Muscle of leg (tissue), 16 donors: ENCODE measurements at places on chromosomes 7 and 10. TPM values are rescaled to one million over a fixed set of nuclear protein-coding genes. Genes with fewer than 3 reads are reported as not detected.

GRCh38 chr10:122988501-122988900 lies 8.3 kb downstream of the PSTK start:
- H3K27me3 ChIP-seq = no peaks in the 10 kb centered on the region
- no peaks in the 10 kb centered on the region for H3K36me3 ChIP-seq
- DNase-seq = no peak

DNA sequence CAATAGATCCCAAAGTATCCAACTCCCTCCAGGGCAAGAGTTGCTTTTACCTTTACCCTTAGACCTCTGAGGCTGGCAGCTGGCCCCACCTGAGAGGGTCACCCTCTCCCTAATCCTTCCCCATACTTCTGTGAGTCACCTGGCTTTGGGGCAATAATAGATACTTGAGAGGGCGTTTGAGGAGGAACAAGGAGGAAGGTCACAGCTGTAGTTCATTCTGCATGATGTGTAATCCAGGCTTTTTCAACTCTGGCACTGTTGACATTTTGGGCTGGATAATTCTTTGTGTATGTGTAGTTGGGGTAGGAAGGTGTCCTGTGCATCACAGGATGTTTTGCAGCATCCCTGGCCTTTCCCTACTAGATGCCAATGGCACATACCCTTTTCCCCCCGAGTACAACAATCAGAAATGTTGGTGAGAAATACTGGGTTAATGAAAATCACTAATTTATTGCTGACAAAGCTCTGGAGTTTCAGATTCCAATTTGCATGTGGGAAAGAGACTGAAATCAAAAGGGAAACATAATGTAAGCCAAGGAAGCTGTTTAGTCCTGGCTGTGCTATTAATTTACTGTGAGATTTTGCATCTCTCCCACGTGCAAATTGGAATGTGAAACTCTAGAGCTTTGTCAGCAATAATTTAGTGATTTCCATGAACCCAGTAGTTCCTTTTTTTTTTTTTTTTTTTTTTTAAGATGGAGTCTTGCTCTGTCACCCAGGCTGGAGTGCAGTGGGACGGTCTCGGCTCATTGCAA lies 3.6 kb downstream of the BLVRA start:
- H3K36me3 ChIP-seq = no peaks in the 10 kb centered on the region
- H3K4me3 ChIP-seq = no peak overlapping the region
- H3K27ac ChIP-seq = no peak overlapping the region
- no peak for DNase-seq

DNA sequence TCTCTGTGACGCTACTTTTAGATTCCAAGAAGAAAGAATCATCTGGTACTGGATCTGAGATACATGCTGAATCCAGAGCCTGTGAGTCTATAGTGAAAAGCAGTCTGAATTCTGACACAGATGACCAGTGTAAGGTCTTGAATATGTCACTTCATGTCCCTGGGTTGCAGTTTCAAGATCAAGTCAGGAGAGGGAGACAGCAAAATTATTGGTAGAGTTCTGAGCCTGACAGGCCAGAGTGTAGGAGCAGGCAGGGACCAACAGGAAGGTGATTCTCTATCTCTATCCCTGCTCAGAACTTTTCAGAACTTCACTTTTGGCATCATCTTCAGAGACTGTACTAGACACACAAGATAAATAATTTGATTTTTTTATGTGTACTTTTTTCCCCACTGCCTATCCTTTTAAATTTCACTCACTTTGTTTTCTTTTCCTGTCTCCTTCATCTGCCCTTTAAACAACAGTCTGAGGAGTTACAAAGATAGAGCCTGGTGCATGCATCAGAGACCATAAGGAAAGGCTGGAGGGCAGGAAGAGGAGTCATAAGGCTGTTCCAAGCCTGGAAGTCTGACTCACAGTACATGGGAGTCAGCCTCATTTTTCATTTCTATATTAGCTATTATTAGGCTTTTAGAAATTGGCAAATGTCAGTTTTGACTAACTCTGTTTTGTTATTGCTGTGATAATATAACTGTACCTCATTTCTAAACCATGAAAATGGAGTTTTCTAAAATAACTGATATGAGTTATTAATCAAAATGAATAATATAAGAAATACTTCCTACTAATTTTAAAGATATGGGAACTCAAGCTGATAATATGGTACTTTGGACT lies 120.2 kb upstream of the TMEM229A start:
- DNase-seq = peak; percentile 3
- H3K27ac ChIP-seq = no peak overlapping the region
- H3K27me3 ChIP-seq = no peaks in the 10 kb centered on the region
- H3K4me3 ChIP-seq = no peak overlapping the region

DNA sequence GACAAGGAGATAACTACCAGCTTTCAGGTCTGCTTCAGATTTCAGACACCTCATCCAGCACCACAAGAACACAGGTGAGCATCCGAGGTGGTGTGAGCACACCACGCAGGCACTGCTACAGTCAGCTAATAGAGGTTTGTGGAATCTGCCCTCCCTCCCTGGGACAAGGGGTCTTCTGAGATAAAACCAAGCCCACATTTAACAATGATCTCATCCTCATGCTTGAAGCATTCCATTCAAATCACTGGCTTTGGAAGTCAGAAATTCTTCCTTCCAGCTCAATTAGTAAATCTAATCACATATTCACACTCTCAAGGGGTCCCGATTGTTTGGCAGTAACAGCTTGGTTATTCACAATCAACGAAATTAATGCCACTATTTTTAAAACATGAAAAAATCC lies 331.4 kb downstream of the ELMO1 start:
- no peaks in the 10 kb centered on the region for H3K4me1 ChIP-seq
- no peaks in the 10 kb centered on the region for H3K27me3 ChIP-seq
- no peaks in the 10 kb centered on the region for H3K36me3 ChIP-seq
- DNase-seq = no peak

- H3K4me1 ChIP-seq = no peaks in the 10 kb centered on the region
- no peak for DNase-seq
- H3K4me3 ChIP-seq = no peak overlapping the region
- H3K27me3 ChIP-seq = no peaks in the 10 kb centered on the region
- peaks cover 17% of the 10 kb centered on the region for H3K36me3 ChIP-seq
These were observed 83.7 kb downstream of the RBM33 start for GRCh38 chr7:155728116-155728515.

DNA sequence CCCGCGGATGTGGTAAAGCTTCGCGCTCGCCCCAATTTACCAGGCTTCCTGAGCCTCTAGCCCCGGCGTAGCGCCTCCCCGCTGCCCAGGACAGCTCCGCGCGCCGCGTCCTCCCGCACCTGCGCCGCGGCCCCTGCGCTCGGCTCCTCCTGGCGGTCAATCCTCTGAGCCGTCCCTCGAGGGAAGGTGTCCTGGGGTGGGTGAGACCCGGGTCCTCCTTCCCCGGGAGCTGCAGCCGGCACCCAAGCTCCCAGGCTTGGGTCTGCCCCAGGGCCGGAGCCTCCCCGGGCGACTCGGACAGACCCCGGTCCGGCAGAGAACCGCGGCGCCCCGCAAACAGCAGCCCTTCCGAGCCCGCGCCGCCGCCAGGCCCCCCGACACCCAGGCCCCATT lies 512 bp downstream of the OSBPL3 start:
- peaks cover 46% of the 10 kb centered on the region for H3K27me3 ChIP-seq
- H3K4me1 ChIP-seq = peaks cover 23% of the 10 kb centered on the region
- DNase-seq = peak; percentile 60
- no peaks in the 10 kb centered on the region for H3K36me3 ChIP-seq

GRCh38 chr10:99930731-99931550 lies 78.8 kb downstream of the DNMBP start:
- no peak for DNase-seq
- H3K4me1 ChIP-seq = peaks cover 20% of the 10 kb centered on the region
- peaks cover 6% of the 10 kb centered on the region for H3K36me3 ChIP-seq
- no peak overlapping the region for H3K27ac ChIP-seq
- H3K4me3 ChIP-seq = no peak overlapping the region

GRCh38 chr10:53223851-53224250 lies 451.3 kb upstream of the MBL2 start:
- no peak overlapping the region for H3K4me3 ChIP-seq
- DNase-seq = peak; percentile 62
- H3K36me3 ChIP-seq = no peaks in the 10 kb centered on the region

DNA sequence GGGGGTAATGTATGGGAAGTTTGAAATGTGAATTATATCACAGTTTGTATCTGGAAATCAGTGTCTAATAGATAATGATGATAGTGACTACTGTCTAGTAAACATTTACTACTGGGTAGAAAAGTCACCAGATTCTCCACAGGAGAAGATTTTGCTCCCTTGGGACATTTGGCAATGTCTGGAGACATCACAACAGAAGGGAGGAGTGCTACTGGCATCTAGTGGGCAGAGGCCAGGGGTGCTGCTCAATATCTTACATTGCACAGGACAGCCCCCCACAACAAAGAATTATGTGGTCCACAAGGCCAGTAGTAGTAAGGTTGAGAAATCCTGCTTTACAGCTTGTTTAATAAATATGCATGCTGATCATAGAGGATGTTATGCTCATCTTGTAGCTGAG lies 92.3 kb upstream of the PRPS1L1 start:
- H3K4me1 ChIP-seq = peaks cover under 1% of the 10 kb centered on the region
- H3K27me3 ChIP-seq = no peaks in the 10 kb centered on the region
- H3K4me3 ChIP-seq = no peak overlapping the region
- no peaks in the 10 kb centered on the region for H3K36me3 ChIP-seq
- no peak for DNase-seq
- H3K27ac ChIP-seq = no peak overlapping the region

GRCh38 chr7:150964593-150965111 lies 13.5 kb downstream of the KCNH2 start:
- DNase-seq = peak; percentile 60
- H3K27ac ChIP-seq = peak overlapping the region; percentile 48
- no peak overlapping the region for H3K4me3 ChIP-seq
- H3K27me3 ChIP-seq = peaks cover 5% of the 10 kb centered on the region
- no peaks in the 10 kb centered on the region for H3K36me3 ChIP-seq

- H3K36me3 ChIP-seq = no peaks in the 10 kb centered on the region
- peak overlapping the region; percentile 11 for H3K4me3 ChIP-seq
- H3K27me3 ChIP-seq = peaks cover 63% of the 10 kb centered on the region
- peak; percentile 33 for DNase-seq
- H3K27ac ChIP-seq = no peak overlapping the region
These were observed 628 bp downstream of the HPSE2 start for GRCh38 chr10:99234791-99235657.

DNA sequence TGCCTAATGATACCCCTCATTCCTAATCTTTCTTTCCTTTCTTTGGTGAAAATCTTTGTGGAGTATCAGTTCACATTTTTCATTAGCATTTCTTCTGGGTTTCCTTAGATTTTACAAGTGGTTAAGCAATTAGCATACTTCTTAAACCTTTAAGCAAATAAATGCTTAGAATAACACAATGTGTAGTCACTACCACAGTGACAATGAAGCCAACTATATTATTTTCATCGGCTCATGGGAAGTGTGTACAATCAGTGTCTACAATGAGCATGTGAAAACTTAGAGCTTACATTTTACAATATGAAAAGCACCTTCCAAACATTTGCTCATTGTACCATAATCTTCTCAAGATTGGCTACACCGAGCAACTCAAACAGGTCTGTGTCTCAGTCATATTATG lies 176.2 kb upstream of the PLXNA4 start:
- no peaks in the 10 kb centered on the region for H3K36me3 ChIP-seq
- H3K4me3 ChIP-seq = no peak overlapping the region
- no peak for DNase-seq
- peaks cover 14% of the 10 kb centered on the region for H3K4me1 ChIP-seq
- peaks cover 5% of the 10 kb centered on the region for H3K27me3 ChIP-seq

DNA sequence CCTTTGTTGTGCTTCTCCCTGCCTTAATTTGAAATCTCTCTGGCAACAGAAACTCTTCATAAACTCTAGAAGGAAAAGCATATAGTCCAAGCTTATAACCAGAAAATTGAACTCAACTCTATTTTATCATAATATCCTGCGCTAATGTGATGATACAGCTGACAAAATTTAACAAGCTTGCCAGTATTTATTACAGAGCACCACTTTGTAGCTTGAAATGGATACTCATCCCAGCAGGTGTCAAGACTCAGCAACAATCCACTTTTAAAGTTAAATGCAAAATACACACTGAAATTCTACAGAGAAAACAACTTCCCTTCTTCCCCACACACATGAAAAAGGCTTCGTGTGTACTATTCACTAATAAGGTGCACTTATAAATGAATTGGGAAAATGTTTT lies 228.9 kb downstream of the AGMO start:
- no peaks in the 10 kb centered on the region for H3K27me3 ChIP-seq
- no peak overlapping the region for H3K27ac ChIP-seq
- no peak overlapping the region for H3K4me3 ChIP-seq
- DNase-seq = no peak
- H3K4me1 ChIP-seq = no peaks in the 10 kb centered on the region

- H3K4me1 ChIP-seq = no peaks in the 10 kb centered on the region
- no peaks in the 10 kb centered on the region for H3K27me3 ChIP-seq
- H3K4me3 ChIP-seq = no peak overlapping the region
- no peak overlapping the region for H3K27ac ChIP-seq
- peak; percentile 8 for DNase-seq
These were observed 34.8 kb upstream of the AGR2 start for GRCh38 chr7:16839646-16840045.

- no peak overlapping the region for H3K4me3 ChIP-seq
- no peak overlapping the region for H3K27ac ChIP-seq
- H3K4me1 ChIP-seq = peaks cover 15% of the 10 kb centered on the region
- no peaks in the 10 kb centered on the region for H3K27me3 ChIP-seq
These were observed 229.7 kb downstream of the CUX1 start for GRCh38 chr7:102047167-102047566.

DNA sequence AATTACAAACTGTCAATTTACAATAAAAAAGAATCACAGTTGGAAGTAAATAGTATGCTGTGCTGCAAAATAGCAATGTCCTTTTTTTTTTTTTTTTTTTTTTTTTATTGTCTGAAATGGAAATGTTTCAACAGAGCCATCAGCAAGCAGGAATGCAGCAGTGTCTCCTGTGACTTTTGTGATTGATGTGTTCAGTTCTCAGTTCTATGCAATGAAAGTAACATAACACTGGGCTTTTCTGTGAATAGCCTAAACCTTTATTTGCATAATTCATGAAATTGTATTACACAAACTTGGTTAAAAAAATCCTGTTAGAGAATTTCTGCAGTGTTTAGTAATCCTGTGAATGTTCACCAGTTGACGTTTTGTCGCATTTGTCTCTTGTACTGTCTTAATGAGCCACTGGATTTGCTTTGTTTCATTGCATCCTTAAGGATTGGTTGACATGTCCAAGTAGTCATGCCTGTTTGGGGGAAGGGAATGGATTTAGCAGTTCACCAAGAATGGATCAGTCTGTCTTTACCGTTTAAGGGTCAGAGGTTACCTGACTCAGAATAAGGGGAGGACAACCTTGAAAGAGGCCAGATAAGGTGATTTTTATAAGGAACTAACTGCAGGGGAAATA lies 192.7 kb downstream of the MLLT10 start:
- no peak overlapping the region for H3K27ac ChIP-seq
- peak; percentile 53 for DNase-seq
- no peak overlapping the region for H3K4me3 ChIP-seq
- peaks cover 3% of the 10 kb centered on the region for H3K36me3 ChIP-seq

Gene GPC2
- total RNA-seq = 3.9 TPM

Gene DDIT4
- 83.1 TPM for total RNA-seq

Gene LEP
- total RNA-seq = not detected

Gene SLIT1
- 0.35 TPM for total RNA-seq

Gene PDE1C
- total RNA-seq = 4.5 TPM

Gene LLCFC1
- not detected for total RNA-seq

Gene CALHM3
- total RNA-seq = not detected

Gene SPDYE8
- 0.09 TPM for total RNA-seq

Gene C1QL3
- total RNA-seq = 0.04 TPM
